CD4-positive, alpha-beta T cell treated with Interleukin-2 at 100 ng/mL for 4 hours (primary cell): ENCODE measurements at places on chromosomes 13 and 19.

DNA sequence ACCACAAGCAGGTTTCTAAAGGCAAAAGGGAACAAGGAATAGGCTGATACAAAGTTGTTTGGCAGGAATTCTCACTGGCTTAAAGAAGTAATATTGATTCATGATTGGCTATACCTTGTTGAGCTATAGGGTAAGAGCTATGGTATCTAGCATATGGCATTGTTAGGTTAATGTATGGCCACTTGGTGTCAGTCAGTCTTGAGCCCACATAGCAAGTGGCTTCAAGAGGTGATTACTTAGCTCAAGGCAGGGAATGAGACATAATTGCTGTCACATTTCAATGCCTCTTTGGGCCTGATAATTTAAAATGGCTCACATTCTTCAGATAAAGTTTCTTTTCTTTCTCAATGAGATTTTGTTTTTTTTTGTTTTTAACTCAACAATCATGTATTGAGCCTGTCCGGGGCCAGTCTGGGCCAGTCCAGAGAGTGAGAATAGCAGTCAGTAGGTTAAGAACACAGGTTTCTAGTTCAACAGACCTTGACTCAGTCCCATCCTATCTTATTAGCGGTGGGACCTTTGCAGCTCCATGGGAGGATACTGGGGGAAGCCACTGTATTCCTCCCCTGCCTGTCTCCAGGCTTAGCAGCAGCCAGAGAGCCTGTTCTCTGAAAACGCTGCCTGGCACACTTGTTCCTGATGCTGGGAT is 45.8 kb upstream of the RCBTB2 start:
- no peak for DNase-seq

GRCh38 chr13:34401696-34402095 is 540.4 kb upstream of the NBEA start:
- DNase-seq: no peak

DNA sequence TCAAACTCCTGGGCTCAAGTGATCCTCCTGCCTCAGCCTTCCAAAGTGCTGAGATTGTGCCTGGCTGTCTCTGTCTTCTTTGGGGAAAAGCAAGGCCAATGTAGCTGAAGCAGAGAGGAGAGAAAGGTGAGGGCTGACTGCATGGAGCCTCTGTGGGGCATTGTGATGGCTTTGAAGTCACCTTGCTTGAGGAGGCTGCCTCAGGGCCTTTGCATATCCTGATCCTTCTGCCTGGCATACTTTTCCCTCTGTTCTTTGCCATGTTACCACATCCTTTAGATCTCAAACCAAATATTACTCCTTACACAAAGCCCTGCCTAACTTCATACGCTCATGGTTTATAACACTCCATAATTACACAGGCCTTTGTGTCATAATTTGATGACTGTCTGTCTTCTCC is 9.4 kb upstream of the PPP5C start:
- no peak for DNase-seq

DNA sequence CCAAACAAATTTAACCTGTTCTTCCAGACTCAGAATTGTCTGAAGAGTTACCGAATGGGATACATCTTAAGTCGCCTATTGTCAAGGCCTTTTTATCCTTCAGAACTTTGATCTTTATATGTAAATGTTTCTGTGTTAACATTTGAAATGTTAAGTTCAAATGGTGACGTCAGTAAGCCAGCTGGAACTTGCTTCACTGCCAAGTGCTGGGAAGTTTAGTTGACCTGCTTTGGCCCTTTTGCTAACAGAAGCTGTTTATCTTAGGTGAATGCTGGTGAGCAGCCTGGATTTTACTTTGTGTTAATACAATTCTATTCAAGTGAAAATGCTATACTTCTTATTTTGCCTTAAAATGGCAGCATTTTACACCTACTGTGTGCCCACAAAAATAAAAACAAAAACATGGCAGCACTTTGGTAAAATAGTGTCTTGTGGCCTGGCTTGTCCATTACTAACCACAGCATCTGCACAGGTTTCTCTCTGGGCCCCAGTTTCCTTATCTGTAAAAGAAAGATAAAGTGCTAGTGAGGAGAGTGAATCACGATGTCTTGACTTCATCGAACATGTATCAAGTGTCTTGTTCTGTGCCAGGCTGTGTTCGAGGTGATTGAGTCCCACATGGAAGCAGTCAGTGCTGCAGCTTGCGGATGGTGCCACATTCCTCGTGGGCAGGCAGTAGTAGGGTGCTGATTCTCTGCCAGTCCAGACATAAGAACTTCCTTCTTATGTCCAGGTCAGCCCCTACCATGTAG is 2.2 kb downstream of the NAXD start:
- DNase-seq: no peak

DNA sequence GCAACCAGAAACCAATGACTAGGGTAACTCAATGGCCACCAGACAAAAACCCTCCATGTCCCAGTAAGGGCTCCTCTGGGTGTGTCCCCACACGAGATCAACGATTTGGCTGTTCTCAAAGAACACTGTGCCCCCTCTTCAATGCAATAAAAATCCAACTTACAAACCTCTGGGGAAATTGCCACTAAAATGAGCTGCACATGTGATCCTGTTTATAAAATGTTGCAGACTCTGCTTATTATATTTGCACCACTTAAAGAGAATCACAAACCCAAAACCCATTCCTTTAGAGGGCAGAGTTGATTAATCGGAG is 80.5 kb downstream of the STK24 start:
- DNase-seq: no peak
